ENCODE measurements at places on chromosomes 16 and 17.

GRCh38 chr17:64056269-64057005 is 36.0 kb upstream of the ICAM2 start:
- DNase-seq = no peak

DNA sequence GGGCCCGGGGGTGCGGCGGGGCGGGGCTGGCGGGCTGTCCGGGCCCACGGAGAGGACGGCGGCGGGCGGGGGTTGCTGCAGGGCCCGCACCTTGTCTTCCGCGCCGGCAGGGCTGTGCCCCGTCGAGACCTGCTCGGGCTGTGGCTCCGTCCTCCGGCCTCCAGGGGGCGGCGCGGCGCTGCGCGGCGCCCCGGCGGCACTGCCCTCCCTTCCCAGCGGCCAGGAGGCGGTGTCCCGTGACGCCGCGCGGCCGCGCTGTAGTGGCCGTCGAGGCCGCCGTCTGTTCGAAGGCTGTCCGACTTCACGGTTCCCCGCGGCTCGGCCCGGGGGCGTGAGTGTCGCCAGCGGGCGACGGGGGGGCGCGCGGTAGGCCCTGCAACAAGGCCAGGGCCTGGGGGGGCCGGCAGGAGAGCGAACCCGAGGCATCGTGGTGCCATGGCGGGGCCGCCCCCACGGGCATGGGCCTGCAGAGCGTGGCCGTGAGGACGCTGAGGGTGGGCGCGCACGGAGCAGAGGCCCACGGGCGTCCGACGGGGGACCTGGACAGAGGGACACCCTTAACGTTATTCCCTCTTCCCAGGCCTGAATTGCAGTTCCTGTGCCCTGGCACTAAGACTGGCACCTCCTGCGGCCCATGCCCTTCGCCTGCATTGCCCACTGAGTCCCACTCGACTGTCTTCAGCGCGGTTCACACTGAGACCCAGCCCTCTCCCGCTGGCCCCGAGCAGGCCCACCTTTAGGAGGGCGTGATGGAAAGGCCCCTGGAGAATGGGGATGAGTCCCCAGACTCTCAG is at the start of gene PLEKHG4:
PLEKHG4 (plus strand) TSS at position 237 of the 794 bp plus-strand sequence; CDS start at position 750, 513 bp downstream.
- DNase-seq = peak; percentile 78

- no peak for DNase-seq
These were observed 10.6 kb downstream of the C16orf89 start for GRCh38 chr16:5054876-5055865.

DNA sequence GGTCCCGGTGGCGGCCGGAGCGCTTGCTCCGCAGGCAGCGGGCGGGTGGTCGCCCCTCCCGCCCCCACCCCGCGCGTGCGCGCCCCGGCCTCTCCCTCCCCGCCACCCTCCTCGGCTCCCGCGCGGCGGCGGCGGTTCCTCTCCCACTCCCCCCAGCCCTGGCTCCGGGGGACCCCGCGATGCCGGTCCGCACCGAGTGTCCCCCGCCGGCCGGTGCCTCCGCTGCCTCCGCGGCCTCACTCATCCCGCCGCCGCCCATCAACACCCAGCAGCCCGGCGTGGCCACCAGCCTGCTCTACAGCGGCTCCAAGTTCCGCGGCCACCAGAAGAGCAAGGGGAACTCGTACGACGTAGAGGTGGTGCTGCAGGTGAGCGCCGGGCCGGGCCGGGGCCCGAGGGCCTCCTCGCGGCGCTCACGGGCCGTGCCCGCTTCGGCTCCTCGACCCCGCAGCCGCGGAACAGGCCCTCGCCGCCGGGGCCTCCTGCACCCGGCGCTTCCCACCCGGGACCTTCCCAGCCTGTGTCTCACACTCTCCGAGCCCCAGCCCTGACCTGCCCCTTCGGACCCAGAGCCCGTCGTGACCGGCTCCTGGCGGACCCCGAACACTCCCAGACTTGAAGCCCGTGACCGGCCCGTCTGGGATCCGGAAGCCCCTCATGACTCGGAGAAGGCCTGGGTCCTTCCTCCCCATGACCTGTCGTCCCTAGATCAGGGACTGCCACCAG is 490 bp downstream of the GID4 start:
- no peak for DNase-seq

- no peak for DNase-seq
These were observed 416.4 kb downstream of the CDH11 start for GRCh38 chr16:64705443-64705842.

GRCh38 chr16:64450177-64450576 is 671.7 kb downstream of the CDH11 start:
- no peak for DNase-seq

GRCh38 chr16:80518436-80518835 is 22.4 kb upstream of the DYNLRB2 start:
- no peak for DNase-seq

DNA sequence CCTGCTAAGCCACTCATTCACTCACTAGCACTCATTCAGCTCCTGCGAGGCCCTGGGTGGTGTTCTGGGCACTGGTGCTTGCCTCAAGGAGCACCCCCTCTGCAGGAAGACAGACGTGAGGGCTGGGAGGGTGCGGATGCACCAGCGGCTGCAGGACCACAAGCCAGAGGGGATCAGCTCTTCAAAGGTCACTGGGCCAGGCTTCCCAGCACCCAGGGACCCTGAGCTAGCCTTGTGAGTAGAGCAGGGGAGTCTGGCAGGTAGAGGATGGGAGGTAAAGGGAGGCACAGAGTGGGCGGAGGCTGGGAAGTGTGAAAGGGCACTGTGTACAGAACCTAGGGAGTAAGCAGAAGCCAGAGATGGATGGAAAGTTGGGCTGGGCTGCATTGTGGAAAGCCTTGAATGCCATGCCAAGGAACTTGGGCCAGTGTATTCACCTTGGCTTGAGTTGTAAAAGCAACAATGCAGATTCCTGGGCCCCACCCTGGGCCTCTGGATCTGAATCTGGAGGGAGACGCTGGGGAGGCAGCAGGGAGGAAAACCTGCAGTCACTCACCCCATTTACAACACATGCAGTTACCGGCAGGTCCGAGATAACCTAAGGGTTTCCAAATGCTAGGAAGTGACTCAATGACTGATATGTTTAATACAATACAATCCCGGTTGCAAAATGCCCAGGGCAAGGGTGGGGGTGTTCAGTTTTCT is 1.7 kb downstream of the IL4R start:
- no peak for DNase-seq

- DNase-seq = no peak
These were observed 36.6 kb downstream of the BCO1 start for GRCh38 chr16:81275064-81275532.

GRCh38 chr16:64627781-64628180 is 494.1 kb downstream of the CDH11 start:
- no peak for DNase-seq

GRCh38 chr16:17524656-17525055 is 53.9 kb upstream of the XYLT1 start:
- no peak for DNase-seq

GRCh38 chr16:53892155-53892554 is 188.2 kb downstream of the FTO start:
- DNase-seq = peak; percentile 1

- no peak for DNase-seq
These were observed 32.9 kb downstream of the SMYD4 start for GRCh38 chr17:1796800-1797199.

GRCh38 chr16:1942047-1942809 is 771 bp downstream of the MSRB1 start:
- DNase-seq = no peak

GRCh38 chr17:50452630-50453300 is 15.9 kb downstream of the CHAD start:
- DNase-seq = no peak

DNA sequence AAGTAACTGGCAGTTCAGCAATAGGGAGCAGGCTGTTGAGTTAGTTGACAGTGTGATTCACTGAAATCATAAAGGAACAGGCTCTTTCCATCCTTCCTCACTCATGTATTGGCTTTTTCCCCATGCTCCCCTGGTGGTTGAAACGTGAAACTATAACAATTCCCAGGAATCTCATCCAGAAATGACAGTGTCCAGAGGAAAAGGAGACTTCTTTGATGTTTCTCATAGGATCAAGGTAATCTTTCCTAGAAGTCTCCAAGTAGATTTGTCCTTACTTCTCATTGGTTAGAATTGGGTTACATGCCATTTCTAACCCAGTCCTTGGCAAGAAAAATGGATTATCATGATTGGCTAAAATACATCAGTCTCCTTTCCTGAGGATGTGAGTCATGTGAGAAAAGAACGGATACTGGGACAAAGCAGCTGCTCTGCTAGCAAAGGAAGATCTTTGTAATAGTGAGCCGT is 14.4 kb downstream of the TTC19 start:
- no peak for DNase-seq

GRCh38 chr17:3032258-3033247 is 30.9 kb downstream of the OR1D5 start:
- no peak for DNase-seq

- DNase-seq = no peak
These were observed at the start of gene IL34 for GRCh38 chr16:70646260-70647241. TSS of gene IL34 (plus strand) at chr16:70646559. CDS start at chr16:70646948, 389 bp downstream.

DNA sequence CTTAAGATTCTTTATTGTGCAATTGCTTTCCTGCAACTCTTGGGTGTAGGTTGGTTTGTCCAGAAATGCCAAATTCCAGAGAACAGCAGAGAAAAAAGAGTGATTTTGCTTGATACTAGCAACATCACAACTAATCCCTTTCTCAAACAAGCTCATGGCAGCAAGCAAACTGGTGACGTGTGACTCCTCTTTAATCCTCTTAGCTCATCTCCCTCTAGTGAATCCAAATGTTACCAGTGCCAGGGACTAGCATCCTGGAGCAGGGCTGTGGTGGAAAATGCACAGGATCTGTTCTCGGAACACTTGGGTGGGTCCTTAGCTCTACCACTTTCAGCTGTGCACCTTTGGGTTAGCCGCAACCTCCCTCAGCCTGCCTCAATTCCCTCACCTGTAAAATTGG is 204.0 kb upstream of the CCL2 start:
- DNase-seq = no peak

- DNase-seq = no peak
These were observed 33.9 kb downstream of the AHSP start for GRCh38 chr16:31561426-31562233.
